ENCODE measurements at places on chromosomes 2 and 18. TPM values are rescaled to one million over a fixed set of nuclear protein-coding genes. Genes with fewer than 3 reads are reported as not detected.

- no peak for DNase-seq
Observed at GRCh38 chr2:37472959-37473358, 128.5 kb downstream of the QPCT start.

GKN2 gene
- not detected for polyA plus RNA-seq

DNA sequence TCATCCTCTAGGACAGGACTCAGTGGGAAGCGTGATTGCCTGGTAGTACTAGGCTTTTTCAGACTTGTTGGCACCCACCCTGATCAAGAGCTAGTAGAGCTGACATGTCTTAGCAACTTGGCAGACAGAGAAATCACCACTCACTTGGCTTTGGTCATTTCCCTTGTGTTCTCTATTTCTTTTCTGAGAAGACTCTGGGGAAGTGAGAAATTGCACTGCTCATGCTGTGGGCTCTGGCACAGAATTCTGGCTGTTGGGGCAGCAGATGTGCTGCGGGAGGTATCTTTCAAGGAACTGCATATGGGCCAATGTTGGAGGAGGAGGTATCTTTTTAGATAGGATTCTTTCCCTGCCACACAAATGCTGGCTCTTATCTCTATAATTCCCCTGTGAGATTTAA, 529.1 kb upstream of the MEX3C start:
- DNase-seq: no peak

DNA sequence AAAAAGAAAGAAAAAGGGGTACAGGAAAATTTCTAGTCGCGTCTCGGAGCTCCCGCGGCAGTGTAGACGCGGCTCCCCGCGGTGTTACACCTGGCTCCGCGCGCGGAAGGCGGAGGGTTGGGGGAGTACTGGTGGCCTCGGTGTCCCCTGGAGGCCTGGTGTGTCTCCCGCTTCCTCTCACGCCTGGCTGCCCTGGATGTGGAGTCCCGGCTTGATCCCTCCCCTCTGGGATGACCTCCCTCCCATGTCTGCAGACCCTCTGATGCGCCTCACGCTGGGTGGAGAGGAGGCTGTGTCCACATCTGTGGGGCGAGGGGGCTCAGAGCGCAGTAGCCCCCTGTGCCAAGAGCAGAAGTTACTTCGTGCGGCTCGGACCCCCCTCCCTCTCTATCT, 1.2 kb downstream of the KIF5C start:
- DNase-seq: no peak

DNA sequence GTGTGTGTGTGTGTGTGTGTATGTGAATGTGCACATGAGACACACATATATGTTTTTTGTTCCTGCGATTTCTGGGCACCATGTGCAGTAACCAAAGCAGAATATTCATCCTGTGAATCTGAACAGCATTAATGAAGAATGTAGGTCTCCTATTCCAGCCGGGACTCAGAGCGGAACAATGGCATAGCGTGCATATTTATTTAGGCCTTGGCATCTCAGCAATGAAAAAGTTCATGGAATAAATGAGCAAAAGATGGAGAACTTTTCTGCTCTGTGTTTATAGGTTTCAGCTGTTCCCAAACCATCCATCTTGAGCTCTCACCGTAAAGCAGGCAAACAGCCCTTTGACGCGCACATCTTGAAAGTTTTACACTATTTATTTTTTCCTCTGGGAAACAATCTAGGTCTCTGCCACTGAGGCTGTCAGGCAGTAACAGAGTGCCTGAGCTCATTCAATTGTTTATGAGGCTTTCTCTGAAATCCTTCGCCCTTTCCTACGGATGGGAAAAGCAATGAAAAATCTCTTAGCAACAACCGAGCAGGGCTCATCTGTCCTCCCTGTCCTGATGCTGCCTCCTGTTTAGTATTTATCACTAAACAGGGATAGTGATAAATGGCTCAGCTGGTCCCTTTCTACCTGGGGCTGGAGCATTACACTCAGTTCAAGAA, 146.2 kb upstream of the MSH6 start:
- no peak for DNase-seq

DNA sequence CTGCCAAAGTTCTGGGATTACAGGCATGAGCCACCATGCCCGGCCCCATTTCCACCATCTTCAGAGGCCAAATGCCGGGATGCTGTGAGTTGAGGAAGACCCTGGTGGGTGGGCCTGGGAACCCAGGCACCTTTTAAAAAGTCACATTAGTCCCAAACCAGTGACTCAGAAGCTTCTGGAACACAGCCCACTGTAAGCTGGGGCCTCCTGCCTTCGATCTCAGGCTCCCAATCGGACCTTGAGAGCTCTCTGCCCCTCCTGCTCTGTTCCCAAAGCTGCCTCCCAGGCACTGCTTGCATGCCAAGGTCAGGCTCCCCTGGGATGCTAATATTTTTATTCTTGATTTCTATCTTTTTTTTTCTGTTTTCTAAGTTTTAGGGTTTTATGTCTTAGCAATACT, 4.2 kb downstream of the ADCY3 start:
- DNase-seq: no peak

DNA sequence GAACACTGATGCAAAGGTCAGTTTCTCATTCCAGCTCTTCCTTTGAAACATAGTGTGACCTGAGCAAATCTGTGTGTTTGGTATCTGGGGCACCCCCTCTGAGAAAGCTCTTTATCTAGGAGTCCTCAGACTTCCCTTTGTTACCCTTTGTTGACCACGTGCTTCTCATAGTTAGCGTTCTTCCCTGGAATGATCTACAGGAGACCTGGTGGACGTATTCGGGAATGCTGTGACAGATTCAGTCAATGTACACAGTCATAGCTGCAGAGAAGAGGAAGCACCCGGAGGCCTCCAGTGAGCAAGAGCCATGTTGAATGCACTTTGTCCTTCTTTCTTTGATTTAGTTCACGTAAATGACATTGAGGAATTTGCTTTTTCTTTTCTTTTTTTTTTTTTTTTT, 10.7 kb upstream of the CHMP1B start:
- no peak for DNase-seq

Measured in right renal pelvis (tissue), 4 donors.